GDM1 (cell line): ENCODE measurements at places on chromosomes 4 and X.
A peak's percentile ranks its signal among the peaks of the same experiment; 100 is the strongest.

GRCh38 chr4:122772311-122772710, 39.8 kb downstream of the BBS12 start:
- no peak for DNase-seq

DNA sequence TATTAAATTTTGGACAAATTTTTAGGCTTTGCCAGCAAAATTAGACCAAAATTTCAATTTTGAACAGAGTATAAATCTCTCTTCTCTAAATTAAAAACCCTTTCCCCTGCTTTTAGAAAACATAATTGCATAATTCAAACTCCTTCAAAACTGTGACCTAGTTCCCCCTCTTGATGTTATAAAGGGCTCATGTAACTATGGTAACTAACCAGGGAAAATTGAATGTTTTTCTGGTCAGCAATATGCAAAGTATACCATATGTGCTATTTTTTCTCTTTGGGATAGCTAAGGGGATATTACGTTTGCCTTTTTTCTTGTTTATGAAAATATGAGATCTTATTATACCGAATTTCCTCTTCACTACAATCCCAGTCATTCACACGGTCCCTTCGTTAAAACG, 5.1 kb upstream of the ING2 start:
- DNase-seq, result no peak

GRCh38 chr4:123120473-123120872, 198.1 kb upstream of the NUDT6 start:
- no peak for DNase-seq

DNA sequence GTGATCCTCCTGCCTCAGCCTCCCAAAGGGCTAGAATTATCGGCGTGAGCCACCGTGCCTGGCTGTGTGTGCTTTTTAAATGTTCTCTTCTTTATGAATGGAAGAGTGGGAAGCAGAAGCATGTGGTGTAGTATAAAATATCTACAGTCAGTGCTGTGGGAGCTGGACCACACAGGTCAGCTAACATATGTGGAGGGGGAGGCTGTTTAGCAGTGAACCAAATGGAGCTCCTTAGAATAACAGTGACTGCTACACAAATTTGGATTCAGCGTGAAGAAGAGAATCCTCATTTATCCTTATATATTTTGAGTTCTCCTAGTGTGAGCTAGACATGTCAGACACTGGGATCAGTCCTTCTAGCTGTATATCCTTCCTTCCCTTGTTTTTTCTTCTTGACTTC, 3.2 kb downstream of the SNX25 start:
- no peak for DNase-seq

- no peak for DNase-seq
Measured at GRCh38 chr4:151035328-151035727, 20.2 kb upstream of the LRBA start.

DNA sequence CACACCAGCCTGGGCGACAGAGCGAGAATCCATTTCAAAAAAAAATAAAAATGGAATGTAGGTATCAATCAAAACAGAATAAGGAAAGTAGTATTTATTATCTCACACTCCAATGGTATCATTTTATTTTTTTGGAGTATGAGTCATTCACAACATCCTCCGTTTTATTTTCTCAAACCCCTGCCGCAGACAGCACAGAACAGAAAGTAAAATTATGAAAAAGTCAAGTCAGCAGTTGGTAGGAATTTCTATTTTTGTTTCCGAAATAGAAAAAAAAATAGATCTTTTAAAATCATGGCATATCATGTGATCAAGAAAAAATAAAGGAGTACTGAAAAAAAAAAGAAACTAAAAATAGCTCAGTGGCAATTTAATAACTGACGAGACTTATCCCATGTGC, 490.7 kb upstream of the TENM3 start:
- DNase-seq, result no peak

GRCh38 chrX:679291-679979, 48.8 kb downstream of the SHOX start:
- DNase-seq, result no peak

- DNase-seq, result no peak
Measured at GRCh38 chrX:49204709-49205108, 4.7 kb upstream of the SYP start.

DNA sequence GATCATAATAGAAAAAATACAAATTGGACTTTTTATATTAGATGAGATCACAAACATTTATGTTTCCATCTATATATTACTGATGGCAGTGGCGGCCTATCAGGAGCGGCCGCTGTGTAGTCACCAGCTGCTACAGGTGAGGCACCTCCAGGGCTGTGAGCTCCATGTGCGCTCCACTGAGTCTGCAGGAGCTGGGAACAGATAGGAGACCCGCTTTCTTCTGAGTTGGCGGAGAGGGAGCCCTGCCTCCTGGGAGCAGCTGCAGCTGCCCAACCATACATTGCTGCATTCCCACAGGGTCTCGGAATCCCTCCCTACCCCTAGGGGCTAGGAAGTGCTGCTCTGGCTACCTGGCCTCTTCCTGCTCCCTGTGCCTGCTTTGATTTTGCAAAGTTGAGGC, 812.9 kb downstream of the PDHA2 start:
- DNase-seq, result no peak

DNA sequence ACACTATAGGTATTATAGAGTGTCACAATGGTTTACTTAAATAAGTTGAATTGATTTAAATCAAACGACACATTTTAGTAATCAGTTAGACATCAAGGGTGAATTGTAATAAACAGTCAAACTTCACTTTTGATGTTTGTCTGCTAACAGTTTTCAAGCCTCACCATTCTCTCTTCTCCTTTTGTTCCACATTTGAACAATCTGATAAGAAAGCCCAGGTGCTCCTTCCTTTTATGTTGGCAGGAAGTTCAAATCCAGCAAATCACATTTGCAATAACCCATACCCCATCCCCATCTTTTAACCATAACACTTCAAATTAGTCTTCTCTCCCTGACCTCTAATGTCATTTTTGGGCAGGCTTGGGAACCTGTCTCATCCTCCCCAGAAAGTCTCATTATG, 63.4 kb upstream of the GC start:
- DNase-seq, result no peak

DNA sequence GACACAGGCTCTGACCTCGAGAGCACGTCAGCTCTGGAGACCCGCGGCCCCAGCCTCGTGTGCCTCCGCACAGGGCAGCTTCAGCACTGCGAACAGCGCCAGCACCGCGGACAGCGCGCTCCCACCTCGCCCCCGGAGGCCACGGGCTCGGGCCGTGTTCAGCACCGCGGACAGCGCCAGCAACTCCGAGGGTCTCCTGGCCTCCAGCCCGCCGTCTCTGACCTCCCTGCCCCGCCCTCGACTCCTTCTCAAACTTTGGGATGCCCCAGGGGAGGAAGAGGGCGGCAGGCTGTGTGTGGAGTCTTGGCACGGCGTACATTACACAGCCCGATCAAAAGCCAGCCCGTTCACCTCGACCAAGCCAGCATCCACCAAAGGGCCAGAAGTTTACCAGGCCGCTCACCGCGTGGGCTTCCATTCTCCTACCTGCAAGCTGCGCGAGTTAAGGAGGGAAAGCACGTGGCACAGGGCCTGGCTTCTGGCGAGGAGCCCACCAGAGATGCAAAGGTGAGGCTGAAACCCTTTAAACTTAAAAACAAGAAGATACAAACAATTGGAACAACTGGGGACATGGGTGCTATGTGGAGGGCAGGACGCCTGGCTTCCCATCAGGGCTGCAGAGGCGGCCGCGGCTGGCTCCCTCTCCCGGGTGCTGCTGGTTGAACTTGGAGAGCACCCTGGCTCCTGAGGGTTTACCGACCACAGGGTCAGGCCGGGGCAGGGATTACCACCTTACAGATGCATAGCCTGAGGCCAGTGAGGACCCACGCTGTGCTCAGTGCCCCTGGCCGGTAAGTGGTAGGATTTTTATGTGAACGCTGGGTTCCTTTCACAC, 4.5 kb upstream of the NKX1-1 start:
- peak; percentile 41 for DNase-seq

- DNase-seq, result peak; percentile 27
Measured at GRCh38 chr4:75708218-75708691, 16.1 kb upstream of the USO1 start.

GRCh38 chrX:136999024-136999423, 34.8 kb downstream of the GPR101 start:
- no peak for DNase-seq
